ENCODE measurements at places on chromosomes 3 and 15.
A peak's percentile ranks its signal among the peaks of the same experiment; 100 is the strongest.

- no peak for DNase-seq
Observed at GRCh38 chr3:159654183-159655134, 334.2 kb upstream of the IL12A start.

- no peak for DNase-seq
Observed at GRCh38 chr15:49706805-49707204, 86.0 kb downstream of the DTWD1 start.

DNA sequence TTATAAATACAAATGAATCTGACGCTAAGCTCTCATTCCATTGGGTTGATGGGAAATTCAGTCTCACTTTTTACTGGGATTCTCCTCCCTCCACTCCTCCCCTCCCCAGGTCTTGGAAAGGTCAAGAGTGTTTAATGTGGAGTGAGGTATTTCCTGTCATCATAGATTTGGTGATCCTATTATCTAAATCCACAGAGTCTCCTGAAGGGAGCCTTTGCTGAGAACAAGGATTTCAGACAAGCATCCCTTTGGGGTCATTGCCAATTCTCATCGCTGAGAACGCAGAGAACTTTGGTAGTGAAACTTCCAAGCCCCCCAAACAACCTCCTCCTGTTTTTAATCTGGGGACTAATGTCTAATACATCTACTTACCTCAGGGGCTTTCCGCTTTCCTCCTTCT, 297.9 kb downstream of the OTOL1 start:
- no peak for DNase-seq

GRCh38 chr3:147422601-147423536, 13.7 kb downstream of the ZIC1 start:
- no peak for DNase-seq

DNA sequence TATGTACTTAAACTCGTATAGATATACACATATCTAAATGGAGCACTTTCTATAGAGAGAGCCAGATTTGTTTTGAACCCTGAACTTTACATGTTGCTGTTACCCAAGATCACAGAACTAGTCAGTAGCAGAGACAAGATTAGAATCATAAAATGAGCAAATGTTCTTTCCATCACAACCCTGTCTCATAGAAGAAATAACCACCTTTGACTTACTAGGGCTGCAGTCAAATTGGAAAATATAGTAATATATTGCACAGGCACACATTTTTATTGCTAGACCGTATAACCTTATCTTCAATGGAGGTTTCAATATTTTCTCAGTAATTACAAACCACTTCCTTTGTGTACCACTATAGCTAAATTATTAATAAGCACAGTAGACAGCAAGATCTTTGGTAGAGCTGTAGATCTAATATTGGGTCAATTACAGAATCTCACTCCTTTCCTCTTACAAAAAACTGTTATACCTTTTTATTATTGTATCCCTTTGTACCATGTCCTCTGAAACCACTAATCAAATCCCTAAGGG, 41.5 kb upstream of the TBL1XR1 start:
- DNase-seq: no peak

- DNase-seq: no peak
Observed at GRCh38 chr15:53811530-53811929, 52.1 kb upstream of the WDR72 start.

- DNase-seq: no peak
Observed at GRCh38 chr3:194067949-194068362, 68.0 kb upstream of the HES1 start.

DNA sequence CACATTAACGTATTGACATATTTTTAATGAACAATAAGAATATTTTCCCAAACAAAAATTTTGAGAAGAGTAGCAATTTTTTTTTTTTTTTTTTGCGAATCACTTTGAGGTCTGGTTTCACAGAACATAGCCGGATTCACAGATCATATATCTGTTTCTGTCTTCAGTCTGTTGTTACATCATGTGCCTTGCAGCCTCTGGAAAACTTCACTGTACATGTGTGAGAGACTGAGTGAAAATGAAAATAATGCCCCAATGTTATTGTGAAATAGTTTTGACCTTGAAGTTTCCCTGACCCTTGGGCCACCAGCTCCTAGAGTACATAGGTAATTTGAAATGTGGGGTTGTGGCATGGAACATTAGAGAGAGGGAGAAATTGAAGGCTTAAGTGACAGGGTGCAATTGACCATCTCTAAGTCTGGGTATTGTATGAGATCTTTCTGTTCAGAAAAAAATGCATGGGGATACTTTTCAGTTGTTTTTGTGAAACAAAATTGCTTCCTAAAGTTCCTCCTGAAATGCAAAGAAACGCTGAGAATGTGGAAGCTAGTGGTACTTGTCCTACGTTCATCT, 14.0 kb downstream of the ITPR1 start:
- DNase-seq: no peak

DNA sequence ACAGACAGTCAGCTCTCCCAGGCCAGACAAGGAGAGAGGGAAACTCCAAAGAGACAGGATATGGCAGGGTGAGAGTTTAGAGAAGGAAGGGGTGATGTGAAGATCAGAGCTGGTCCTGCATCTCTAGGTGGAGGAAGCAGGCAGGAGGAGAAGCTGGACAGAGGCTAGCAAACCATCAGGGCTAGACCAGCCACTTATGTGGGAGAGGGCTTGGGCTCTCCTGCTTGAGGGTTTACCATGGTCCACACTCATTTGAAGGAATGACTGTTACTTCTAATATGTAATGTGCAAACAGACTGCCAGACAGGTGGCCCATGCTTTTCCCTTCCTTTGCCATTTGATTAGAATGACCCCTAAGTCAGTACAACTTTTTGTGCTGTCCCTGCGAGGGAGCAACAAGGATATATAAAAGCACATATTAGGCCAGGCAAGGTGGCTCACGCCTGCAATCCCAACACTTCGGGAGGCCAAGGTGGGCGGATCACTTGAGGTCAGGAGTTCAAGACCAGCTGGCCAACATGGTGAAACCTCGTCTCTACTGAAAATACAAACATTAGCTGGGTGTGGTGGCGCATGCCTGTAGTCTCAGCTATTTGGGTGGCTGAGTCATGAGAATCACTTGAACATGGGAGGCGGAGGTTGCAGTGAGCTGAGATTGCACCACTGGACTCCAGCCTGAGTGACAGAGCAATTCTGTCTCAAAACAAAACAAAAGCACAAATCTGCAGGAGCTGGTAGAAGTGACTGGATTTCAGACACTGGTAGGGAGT, 41.0 kb upstream of the MANF start:
- no peak for DNase-seq

- no peak for DNase-seq
Observed at GRCh38 chr3:150203273-150203672, 204.8 kb upstream of the TSC22D2 start.

DNA sequence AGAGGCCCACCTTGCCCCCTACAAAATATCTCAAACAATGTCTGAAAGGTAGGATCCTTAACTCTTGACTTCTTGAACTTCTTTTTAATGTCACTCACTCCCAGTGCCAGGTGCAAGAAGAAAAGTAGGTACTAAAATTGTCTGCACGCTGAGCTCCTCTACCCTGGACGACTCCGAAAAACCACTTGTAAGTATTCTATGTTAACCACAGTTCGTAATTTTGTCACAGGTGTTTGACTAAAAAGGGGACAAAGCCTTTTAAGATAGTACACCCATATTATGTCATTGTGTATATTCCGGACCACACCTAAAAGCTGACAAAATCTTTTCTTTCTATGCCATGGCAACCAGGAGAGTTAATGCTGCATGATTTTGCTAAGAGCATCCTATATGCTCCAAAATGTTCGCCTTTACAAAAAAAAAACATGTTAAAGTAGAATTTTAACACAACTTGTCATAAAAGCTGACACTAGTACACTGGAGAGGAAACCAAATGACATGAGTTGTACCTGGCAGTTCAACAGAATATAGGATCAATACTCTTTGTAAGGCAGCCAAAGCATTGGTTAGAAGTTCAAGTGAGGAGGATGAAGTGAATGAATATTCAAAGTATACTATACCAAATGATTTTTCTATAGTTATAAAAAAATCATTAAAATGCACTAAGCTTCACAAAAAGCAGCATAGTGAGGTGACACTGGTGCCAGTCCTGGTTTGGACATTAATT, 210.5 kb downstream of the FOXP1 start:
- DNase-seq: peak; percentile 22

- DNase-seq: no peak
Observed at GRCh38 chr15:39326306-39326975, 254.4 kb upstream of the THBS1 start.

GRCh38 chr3:76405196-76405595, 619.8 kb upstream of the ZNF717 start:
- no peak for DNase-seq

DNA sequence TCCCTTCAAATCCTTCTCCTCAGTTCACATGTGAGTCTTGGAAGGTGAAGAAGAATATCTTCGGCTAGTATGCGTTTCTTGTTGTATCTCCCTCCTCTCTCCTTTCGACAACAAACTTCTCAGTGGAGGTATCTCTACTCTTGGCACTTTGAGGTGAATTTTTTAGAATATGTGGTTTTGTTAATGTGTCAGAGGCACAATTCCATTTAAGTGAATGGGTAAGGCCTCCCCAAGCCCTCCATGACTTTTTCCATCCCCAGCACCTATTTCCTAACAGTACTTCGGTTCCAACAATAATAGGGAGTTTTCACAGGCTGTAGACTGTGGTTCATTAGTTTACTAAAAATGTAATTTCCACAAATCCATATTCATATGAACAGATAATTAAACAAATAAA, 74.2 kb downstream of the TM4SF4 start:
- no peak for DNase-seq

DNA sequence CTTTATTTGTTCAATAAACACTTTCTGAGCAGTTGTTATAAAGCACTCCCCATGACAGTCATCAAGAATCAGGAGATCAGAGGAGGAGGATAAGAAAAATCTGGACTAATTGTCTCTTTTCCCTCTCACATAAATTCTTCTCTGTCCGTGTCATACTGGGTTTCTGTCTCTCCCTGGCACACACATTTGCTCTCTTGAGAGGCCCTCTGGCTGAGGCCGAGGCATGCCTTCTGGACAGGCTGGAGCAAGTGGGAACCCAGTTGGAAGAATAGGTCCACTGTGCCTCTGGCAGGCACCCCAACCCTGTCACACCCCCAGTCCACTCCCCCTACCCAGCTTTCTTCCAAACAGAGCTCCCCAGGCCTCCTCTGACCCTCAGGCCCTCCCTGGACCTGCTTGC, 315.8 kb downstream of the UACA start:
- DNase-seq: no peak

DNA sequence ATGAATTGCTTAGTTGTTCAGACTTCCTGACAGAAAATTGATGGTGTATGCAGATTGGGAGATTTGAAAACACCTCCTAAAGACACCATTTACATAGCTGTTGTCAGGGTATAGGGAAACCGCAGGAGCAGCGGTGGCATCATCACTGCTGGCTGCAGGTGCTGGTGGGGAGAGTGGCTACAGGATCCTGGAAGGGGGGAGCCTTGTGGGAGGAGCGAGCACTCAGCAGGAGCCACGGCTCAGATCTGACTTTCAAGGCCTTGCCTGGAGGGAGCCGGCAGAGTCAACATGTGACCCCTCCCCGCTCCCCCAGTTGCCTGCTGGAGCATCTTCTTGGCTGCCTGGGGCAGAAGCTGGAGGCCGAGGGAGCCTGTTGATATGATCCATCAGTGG, 26.1 kb downstream of the EDEM1 start:
- no peak for DNase-seq

GRCh38 chr3:150451329-150452048, 43.4 kb downstream of the TSC22D2 start:
- no peak for DNase-seq

DNA sequence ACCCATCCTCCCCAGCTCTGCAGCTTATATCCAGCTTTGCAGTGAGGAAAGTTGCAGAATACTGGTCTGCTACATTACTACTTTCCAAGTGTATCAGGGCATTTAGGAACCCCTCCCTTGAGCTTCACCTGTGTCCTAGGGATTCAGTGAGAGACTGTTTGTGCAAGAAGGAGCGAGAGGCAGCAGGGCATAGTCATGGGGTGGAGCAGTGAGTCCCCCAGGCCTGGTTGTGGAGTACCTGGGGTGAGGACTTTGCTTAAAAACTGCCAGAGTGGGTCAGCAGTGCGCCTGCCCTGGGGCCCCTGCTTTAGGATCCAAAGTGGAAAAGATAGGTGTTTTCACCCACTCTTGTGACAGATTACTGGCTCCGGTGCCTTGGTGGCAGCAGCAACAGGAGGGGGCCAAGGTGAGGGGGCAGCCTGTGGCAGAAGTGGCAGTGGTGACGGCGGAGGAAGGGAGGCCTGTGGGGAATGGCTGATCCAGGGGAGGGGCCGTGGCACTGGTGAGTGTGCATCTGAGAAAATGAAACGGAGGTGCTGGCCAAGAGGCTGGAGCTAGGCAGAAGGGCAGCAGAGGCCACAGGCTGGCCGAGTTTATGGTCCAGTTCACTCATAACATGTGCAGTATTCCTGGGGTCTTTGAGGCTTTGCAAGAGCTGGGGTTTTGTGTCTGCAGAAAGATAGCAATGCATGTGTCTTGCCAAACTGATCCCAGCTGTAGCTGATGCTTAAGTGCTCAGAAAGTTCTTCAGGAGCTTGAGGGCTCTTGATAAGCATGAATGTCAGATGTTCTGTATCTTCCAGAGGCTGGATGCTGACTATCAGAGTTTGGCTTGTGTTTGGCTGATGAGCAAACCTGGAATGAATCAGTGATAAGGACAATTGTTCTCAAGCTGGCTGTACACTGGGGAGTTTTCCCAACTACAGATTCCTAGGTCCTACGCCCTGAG, 43.4 kb downstream of the GOLGA6A start:
- DNase-seq: no peak

DNA sequence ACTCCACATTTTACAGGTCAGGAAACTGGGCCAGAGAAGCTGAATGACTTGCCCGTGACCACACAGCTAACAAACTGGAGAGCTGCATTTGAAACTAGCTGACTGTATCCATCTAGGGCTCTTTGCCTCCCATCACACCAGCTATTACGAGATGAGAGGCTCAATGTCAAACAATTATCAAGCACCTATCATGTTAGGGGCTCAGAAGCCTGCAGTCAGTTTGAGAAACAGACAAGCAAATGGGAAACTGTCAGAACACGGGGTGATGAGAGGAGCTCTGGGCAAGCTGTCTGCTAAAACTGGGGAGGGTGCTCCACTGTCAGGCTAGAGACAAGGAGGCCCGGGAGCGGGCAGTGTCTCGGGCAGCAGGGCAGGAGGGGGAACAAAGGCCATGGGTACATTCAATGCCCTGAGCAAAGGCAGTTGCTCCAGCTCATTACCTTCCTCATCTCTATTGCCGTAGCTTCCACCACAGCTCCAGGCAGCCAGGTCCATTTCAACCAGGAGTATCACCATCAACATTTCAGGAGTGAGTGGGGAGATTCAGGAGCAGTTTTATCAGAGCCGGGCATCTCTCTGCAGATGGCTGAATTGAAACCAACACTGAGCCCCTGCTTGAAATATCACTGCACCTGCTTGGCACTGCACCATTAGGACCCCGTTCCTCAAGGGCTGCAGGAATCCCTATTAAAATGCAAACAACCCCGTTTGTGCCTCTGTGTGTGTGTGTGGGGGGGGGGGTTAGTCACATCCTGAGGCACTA, 122.6 kb downstream of the RAB11A start:
- DNase-seq: no peak

GRCh38 chr3:157257101-157257500, 97.2 kb upstream of the CCNL1 start:
- no peak for DNase-seq
